ENCODE measurements at places on chromosomes 6 and 20. TPM values are rescaled to one million over a fixed set of nuclear protein-coding genes. Genes with fewer than 3 reads are reported as not detected.

Gene TM9SF4
- polyA plus RNA-seq = 57.4 TPM

Gene SERPINB1
- polyA plus RNA-seq = 29.9 TPM

Gene REM1
- 5.2 TPM for polyA plus RNA-seq

Gene SRXN1
- 6.6 TPM for polyA plus RNA-seq

GRCh38 chr20:33963751-33964150, 30.0 kb upstream of the RALY start:
- H3K4me3 ChIP-seq = no peak overlapping the region
- no peak overlapping the region for H3K27ac ChIP-seq
- DNase-seq = no peak

Data from left lung (tissue), 14 donors.